ENCODE measurements at places on chromosomes 13 and 19. TPM values are rescaled to one million over a fixed set of nuclear protein-coding genes. Genes with fewer than 3 reads are reported as not detected.

Gene ZNF492
- 2.0 TPM for total RNA-seq

Gene OSCAR
- total RNA-seq, result 0.17 TPM

Gene GNG7
- 0.74 TPM for total RNA-seq

Gene BEST2
- total RNA-seq, result not detected

Gene LRRC25
- total RNA-seq, result not detected

Gene C19orf38
- 4.8 TPM for total RNA-seq

Gene TMEM150B
- not detected for total RNA-seq

Gene IL12RB1
- total RNA-seq, result 10.1 TPM

Gene PSENEN
- total RNA-seq, result 37.7 TPM

- no peak overlapping the region for H3K4me3 ChIP-seq
- H3K27ac ChIP-seq, result no peak overlapping the region
- DNase-seq, result no peak
- no peaks in the 10 kb centered on the region for H3K27me3 ChIP-seq
Measured at GRCh38 chr19:57905258-57905657, 11.1 kb downstream of the ZNF417 start.

DNA sequence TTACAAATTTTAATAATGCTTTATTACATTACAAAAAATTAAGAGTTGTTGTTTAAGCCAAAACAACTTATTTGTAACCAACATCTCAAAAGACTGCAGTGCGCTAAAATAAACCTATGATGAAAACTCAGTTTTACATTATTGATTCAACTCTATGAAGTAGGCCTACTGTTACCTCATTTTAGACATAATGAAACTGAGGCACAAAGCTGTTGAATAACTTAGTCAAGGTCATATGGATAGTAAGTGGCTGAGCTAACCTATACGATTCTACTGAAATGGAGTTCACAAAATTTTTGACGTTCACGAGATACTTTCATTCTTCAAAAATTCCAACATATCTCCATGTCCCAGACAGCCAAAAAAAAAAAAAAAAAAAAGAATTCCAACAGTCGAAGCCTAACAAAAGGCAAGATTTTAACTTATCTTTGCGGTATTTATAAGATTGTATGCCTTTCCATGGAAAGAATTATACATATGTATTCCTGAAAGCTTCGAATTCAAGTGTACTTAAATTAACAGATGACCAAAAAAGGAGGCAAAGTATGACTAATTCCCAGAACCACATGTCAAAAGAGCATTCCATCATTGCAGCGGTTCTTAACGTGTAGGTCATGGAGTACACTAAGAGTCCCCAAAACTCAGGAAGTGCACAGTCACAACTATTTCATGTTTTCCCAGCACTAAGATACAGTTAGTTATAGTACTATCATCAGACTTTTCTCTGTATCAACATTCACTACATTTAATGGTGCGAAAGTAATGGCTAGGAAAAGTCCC, 69.4 kb downstream of the PSPC1 start:
- no peaks in the 10 kb centered on the region for H3K27me3 ChIP-seq
- H3K36me3 ChIP-seq, result peaks cover 20% of the 10 kb centered on the region
- peak; percentile 32 for DNase-seq
- H3K27ac ChIP-seq, result no peak overlapping the region

- H3K36me3 ChIP-seq, result peaks cover 17% of the 10 kb centered on the region
- DNase-seq, result peak; percentile 79
- H3K4me3 ChIP-seq, result peak overlapping the region; percentile 94
- peaks cover 18% of the 10 kb centered on the region for H3K27me3 ChIP-seq
- H3K4me1 ChIP-seq, result peaks cover 31% of the 10 kb centered on the region
- peak overlapping the region; percentile 90 for H3K27ac ChIP-seq
Measured at GRCh38 chr19:48390188-48391099, 907 bp downstream of the KDELR1 start.

- H3K4me1 ChIP-seq, result no peaks in the 10 kb centered on the region
- H3K36me3 ChIP-seq, result no peaks in the 10 kb centered on the region
- peaks cover 30% of the 10 kb centered on the region for H3K27me3 ChIP-seq
- no peak overlapping the region for H3K27ac ChIP-seq
- DNase-seq, result no peak
Measured at GRCh38 chr19:51729781-51730180, 6.0 kb upstream of the HAS1 start.

- no peak overlapping the region for H3K27ac ChIP-seq
- H3K4me1 ChIP-seq, result no peaks in the 10 kb centered on the region
- DNase-seq, result no peak
- H3K36me3 ChIP-seq, result no peaks in the 10 kb centered on the region
- H3K4me3 ChIP-seq, result no peak overlapping the region
Measured at GRCh38 chr13:113040597-113041292, 64.8 kb upstream of the F7 start.

DNA sequence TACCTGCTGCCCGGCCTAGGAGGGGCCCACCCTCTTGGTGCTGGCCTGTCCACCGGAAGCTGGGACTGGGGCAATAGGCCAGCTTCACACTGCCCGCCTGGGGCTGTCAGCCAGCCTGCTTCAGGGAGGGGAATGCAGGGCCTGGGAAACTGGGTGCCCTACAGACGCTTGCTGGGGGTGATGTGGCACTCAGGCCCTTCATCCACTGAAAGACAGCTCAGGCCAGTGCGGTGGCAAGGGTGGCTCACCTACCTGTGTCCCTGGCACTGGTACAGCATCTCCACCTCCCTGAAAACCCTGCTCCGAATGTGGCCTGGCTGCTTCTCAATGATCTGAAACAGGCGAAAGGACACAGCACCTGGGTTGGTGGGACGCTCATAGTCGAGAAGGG, 7.8 kb downstream of the MKNK2 start:
- H3K27ac ChIP-seq, result peak overlapping the region; percentile 83
- H3K4me1 ChIP-seq, result peaks cover 39% of the 10 kb centered on the region
- no peaks in the 10 kb centered on the region for H3K27me3 ChIP-seq
- H3K36me3 ChIP-seq, result peaks cover 15% of the 10 kb centered on the region
- H3K4me3 ChIP-seq, result peak overlapping the region; percentile 52

DNA sequence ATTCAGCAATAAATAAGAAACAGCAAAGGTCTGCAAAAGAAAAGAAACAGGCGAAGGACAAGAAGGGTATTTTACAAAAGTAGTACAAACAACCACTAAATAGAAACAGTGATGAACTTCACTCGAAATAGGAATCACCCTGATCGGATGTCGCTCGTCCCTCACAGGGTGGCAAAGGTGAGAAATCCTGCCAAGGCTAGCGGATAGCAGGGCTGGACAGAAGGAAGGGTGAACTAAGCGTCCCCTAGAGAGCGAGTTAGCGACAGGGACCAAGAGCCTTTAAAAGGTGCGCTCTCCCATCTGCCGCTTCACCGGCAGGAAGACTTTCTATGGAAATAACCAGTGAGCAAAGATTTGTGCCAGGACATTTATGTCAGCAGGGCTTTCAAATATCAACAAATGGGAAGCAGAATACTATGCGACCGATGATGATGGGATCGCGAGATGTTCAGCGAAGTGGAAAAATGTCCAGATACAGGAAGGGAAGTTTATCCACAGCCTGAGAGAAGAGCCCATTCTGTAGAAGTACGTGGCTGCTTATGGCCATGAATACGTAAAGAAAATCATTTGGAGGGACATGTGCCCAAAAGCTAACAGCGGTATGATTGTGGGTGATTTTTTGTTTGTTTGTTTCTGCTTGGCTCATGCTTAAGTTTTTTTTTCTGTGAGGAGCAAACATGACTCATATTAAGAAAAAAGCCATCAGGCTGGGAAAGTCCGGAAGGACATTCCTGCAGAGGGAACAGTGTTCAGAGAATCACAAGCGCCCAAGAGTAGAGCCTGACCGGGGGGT, 18.9 kb downstream of the ELAVL1 start:
- H3K27me3 ChIP-seq, result no peaks in the 10 kb centered on the region
- peaks cover 18% of the 10 kb centered on the region for H3K36me3 ChIP-seq
- H3K4me1 ChIP-seq, result peaks cover 3% of the 10 kb centered on the region
- no peak for DNase-seq
- no peak overlapping the region for H3K27ac ChIP-seq
- H3K4me3 ChIP-seq, result no peak overlapping the region

DNA sequence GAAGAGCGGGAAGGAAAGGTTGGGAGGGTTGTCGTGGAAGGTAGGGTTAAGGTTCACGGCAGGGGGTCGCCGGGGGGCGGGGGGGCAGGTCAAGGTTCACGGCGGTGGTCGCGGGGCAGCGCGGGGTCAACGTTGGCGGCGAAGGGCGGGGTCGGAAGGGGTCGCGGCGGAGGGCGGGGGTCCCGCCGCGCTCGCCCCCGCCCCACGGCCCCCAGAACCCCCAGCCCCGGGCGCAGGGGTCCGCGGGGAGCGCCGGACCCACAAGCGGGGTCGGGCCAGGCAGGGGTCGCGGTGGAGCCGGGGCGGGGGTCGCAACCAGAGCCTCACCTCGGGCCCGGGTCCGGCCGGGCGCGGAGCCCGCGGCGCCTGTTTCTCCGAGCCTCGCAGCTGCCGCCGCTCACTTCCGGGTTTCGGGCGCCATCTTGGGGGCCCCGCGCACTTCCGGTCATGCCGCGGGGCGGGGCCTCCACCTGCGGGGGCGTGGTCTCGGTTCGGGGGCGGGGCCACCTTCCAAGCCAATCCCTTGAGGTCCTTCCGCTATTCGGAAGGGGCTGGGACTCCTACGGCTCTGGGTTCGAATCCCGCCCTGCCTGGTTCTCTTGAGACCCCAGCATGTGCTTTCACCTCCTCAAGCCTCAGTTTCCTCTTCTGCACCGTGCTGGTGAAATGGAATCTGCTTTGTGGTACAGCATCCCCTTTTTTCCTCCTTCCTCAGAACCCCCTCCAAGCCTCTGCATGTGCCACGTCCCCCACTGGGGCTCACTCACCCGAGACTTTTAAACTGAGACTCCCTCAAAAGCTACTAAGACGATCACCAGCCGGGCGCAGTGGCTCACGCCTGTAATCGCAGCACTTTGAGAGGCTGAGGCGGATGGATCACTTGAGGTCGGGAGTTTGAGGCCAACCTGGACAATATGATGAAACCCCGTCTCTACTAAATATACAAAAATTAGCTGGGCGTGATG, at the start of gene SBNO2:
TSS of gene SBNO2 (minus strand) at position 424 of the 965 bp plus-strand sequence. CDS start 19,992 bp downstream, outside the sequence.
- H3K4me1 ChIP-seq, result peaks cover 38% of the 10 kb centered on the region
- H3K36me3 ChIP-seq, result no peaks in the 10 kb centered on the region
- peak within 1 kb of the TSS; percentile 87 for H3K4me3 ChIP-seq
- DNase-seq, result peak; percentile 96
- H3K27ac ChIP-seq, result peak within 1 kb of the TSS; percentile 89

GRCh38 chr13:80256352-80256932, 84.5 kb downstream of the SPRY2 start:
- H3K27me3 ChIP-seq, result no peaks in the 10 kb centered on the region
- no peaks in the 10 kb centered on the region for H3K36me3 ChIP-seq
- H3K4me3 ChIP-seq, result no peak overlapping the region
- no peak for DNase-seq
- no peak overlapping the region for H3K27ac ChIP-seq

GRCh38 chr19:40336601-40336900, 11.6 kb downstream of the C19orf47 start:
- H3K4me3 ChIP-seq, result no peak overlapping the region
- no peaks in the 10 kb centered on the region for H3K27me3 ChIP-seq
- H3K27ac ChIP-seq, result no peak overlapping the region
- peaks cover 31% of the 10 kb centered on the region for H3K36me3 ChIP-seq

DNA sequence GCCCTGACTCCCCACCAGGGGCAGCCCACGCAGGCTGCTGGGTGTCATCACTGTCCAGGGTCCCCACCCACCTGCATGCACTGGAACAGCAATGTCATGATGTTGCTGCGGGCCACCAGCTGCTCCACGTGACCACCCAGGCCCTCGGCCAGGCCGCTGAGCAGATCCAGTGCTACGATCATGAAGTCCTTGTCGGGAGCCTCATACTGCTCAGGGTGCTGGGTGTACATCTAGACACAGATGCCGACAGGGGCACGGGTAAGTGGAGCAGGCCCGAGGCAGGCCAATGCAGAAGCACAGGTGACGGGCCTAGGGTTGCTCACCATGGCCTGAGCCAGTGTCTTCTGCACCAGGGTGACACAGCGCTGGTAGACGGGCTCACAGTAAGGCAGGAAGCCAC, 8.7 kb upstream of the FBXW9 start:
- DNase-seq, result no peak
- no peak overlapping the region for H3K4me3 ChIP-seq
- no peak overlapping the region for H3K27ac ChIP-seq

DNA sequence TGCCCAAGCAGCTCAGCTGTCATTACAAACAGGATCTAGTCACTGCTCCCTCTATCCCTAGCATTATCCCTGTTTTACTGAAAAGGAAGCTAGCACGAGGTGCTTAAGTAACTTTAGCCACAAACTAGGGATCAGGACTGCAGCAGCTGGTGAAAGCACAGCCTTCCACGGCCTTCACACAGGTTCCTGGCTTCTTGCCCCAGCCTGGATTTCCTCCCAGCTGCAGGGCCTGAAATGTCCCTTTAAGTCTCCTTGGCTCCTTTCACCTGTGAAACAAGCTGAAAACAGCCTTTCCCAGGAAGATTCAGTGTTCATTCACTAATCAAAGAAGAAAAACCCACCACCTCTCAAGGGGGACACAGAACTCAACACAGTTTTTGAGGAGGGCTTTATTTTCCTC, 754.5 kb downstream of the DIAPH3 start:
- no peaks in the 10 kb centered on the region for H3K4me1 ChIP-seq
- DNase-seq, result no peak
- H3K4me3 ChIP-seq, result no peak overlapping the region
- H3K27me3 ChIP-seq, result peaks cover under 1% of the 10 kb centered on the region
- H3K27ac ChIP-seq, result no peak overlapping the region

GRCh38 chr19:2058570-2059421, 7.8 kb upstream of the MKNK2 start:
- no peaks in the 10 kb centered on the region for H3K27me3 ChIP-seq
- no peak for DNase-seq
- H3K36me3 ChIP-seq, result no peaks in the 10 kb centered on the region
- H3K4me3 ChIP-seq, result no peak overlapping the region
- H3K4me1 ChIP-seq, result peaks cover 55% of the 10 kb centered on the region

GRCh38 chr13:19590423-19590822, 29.1 kb upstream of the TPTE2 start:
- peaks cover 17% of the 10 kb centered on the region for H3K4me1 ChIP-seq
- no peaks in the 10 kb centered on the region for H3K36me3 ChIP-seq
- H3K27ac ChIP-seq, result no peak overlapping the region
- H3K4me3 ChIP-seq, result no peak overlapping the region
- no peak for DNase-seq

DNA sequence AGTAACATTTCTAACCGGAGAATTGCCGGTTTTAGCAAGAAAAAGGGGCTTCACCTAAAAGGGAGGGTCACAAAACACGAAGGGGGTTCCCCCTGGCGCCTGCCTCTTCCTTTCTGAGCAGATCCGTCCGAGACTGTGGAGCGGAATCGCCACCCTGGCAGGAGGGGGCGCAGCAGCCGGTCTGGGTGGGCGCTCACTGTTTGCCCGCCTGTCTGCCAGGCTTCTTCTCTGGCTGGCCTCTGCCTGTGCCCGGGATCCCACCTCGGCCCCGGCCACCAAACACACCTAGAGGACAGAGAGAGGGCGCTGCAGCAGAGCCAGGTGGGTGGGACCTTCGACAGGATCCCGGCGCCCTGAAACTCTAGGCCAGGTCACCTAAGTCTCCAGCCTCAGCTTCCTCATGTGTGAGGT, 15.6 kb downstream of the LSM4 start:
- peak overlapping the region; percentile 9 for H3K4me3 ChIP-seq
- H3K27ac ChIP-seq, result peak overlapping the region; percentile 88
- H3K27me3 ChIP-seq, result no peaks in the 10 kb centered on the region

Data from activated naive CD4-positive, alpha-beta T cell treated with anti-CD3 and anti-CD28 coated beads for 36 hours (primary cell).